Dorsolateral prefrontal cortex (tissue), 122 donors: ENCODE measurements at places on chromosomes 7 and 10.

DNA sequence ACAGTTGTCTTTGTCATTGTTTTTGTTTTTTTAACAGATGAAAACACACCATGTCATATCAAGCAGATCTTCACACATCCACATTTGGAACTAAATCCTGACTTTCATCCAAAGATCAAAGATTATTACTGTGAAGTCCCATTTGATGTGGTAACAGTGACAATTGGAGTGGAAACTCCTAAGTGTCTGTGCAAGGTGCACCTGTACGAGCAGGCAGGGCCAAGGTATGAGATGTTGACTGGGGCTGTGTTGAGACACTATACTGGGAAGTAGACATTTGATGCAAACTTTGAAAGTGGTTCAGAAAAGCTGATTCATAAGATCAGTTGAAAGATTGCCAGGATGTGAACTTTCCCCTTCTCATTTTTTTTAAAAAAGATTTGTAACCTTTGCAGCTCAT, 152.3 kb downstream of the CPED1 start:
- DNase-seq, result no peak

DNA sequence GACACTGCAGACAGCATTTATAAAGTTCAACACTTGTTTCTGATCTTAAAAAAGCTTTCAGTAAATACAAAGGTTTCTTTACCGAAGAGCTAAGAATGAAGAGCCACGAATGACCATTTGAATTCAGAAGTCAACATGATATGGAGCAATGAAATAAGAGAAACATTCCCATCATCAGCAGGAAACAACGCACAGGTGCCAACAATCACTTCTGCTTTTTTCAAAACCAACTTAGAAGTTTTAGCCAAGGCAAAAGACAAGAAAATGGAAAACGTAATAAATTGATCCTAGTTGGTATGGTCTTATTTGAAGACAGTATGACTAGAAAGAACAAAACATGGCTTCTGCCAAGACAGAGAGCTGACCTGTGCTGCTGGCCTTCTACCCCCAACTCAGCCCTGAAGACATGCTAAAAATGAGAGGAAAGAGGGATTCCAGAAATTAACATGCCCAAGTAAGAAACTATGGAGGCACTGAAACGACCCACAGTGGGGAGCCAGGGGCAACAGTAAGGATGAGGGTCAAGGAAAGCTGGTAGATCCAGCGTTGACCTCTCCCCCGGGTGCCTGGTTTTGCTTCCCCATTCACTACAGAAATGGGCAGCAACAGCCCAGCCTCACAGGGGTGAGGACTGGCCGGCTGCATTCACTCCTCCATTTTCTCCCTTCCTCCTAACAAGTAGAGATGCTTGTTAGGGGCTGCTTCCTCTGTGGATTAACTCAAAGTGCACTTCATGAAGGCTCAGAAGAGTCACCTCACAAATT, 30.1 kb downstream of the VPS41 start:
- DNase-seq, result no peak

DNA sequence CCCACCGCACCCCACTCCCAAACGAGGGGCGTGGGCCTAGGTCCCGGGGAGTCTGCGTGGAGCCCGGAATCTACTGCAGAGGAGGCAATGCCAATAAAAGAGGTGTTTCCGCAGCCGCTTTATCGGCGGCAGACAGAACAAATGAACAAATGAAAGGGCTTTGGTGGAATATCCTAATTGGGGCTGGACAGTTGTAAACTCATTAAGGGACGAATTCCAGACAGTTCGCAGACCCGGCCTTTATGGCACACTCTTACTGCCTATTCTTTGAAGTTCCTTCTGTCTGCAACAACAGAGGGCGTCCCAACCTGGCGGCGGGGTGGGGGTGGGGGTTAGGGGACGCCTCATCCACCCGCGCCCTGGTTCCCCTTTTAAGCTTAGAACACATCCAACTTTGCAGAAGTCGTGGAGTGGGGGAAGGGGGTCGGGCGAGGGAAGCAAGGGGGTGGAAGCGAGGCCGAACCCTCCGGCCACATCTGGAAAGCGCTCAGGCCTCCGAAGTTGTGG, 4.1 kb downstream of the HOXA9 start:
- DNase-seq, result peak; percentile 29

GRCh38 chr10:54826994-54827560, 26.0 kb upstream of the PCDH15 start:
- DNase-seq, result no peak
